Activated T-helper 17 cell treated with anti-CD3 and anti-CD28 coated beads, Interleukin-2, amount 50 U/mL, for 72 hours (primary cell): ENCODE measurements at places on chromosomes 7 and 10. TPM values are rescaled to one million over a fixed set of nuclear protein-coding genes. Genes with fewer than 3 reads are reported as not detected.
A peak's percentile ranks its signal among the peaks of the same experiment; 100 is the strongest.

DNA sequence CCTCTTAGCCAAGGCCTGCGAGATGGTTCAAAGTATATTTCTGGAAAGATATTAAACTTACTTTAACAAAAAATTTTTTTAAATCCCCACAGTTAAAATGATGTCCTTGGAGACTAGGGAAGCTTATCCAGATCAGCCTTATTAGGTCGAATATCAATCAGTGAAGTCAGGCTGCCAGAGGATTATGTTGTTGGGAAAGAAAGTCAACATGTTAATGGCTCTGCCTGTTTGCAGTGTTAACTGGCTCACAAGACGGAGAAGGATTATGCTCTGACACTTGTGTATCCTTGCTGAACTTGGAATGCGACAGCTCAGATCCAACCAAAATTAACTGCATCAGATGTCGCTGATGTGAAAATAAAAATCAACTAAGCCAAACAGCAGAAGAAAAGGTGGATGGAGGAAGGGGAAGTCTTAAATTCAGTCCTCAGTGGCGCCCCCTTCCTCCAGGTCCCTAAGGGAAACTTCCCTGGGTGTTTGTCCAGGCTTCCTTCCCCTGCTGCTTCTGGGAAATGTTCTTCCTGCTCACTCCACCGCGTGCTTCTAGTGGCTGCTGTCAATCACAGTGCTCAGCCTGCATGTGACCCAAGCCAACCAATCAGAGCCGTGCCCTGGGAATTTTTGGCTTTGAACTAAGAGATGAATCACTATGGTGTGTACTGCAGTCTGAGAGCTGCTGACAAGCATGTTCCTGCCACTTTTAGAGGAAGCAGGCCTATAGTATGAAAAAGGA is 690.4 kb upstream of the NRP1 start:
- no peak for ATAC-seq

DNA sequence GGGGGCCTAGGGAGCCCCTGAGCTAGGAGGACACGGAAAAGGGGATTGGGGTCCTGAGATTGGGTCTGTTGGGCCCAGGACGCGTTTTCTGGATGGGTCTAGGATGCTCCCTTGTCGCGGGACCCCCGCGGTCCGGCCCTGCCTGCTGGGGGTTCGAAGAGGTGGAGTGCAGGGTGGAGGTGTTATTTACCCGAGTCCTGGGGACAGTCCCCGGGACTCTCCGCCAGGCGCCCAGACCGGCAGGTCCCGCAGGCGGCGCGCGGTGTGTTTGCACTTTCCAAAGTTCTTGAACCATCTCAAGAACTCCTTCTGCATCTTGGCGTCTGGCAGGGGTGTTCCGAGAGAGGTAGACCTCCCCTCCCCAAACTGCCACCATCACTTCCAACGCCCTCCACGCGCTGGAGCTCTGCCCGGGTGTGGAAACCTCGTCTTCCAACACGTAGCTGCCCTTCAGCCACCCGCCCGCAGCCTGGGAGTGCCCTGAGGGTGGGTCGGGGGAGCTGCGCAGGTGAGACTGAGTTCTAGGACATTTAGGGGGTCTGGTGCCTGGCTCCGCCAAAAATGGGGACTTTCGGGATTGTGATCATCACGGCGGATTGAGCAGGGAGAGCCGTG is 569 bp downstream of the CAV1 start:
- peak; percentile 66 for ATAC-seq

The OR2A12 gene
- total RNA-seq = not detected

- no peak for ATAC-seq
Observed at GRCh38 chr10:47059606-47060311, 148.5 kb downstream of the PTPN20 start.

GRCh38 chr7:77199013-77199966 is at the start of gene FGL2:
Gene FGL2 (minus strand): TSS chr7:77199819. CDS start chr7:77199793, 26 bp downstream.
- ATAC-seq = peak; percentile 86

GRCh38 chr7:157027568-157028198 is 17.2 kb upstream of the MNX1 start:
- ATAC-seq = no peak

The GRID1 gene
- total RNA-seq = not detected

GRCh38 chr10:24180891-24181290 is 28.0 kb upstream of the KIAA1217 start:
- ATAC-seq = no peak

DNA sequence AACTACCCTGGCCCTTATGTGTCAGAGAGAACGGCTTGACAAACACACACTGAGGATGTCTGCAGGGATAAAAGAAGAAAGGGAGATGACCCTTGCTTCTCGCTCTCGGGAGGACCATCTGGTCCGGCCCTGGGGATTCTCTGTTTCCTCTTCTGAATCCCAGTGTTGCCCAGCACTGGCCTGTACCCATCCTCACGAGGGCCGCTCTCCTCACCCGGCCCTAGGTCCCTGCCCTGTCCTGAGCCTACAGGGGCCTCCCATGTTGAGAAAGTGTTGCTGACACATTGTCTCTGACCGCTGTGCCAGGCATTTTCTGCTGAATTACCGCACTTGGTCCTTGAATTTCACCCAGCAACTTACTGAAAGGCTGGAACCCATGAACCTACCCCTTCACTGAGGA is 171.9 kb upstream of the LANCL2 start:
- ATAC-seq = no peak
